ENCODE measurements at places on chromosomes 6 and 20.

GRCh38 chr6:114524081-114524480, 181.3 kb upstream of the HS3ST5 start:
- no peak for DNase-seq

DNA sequence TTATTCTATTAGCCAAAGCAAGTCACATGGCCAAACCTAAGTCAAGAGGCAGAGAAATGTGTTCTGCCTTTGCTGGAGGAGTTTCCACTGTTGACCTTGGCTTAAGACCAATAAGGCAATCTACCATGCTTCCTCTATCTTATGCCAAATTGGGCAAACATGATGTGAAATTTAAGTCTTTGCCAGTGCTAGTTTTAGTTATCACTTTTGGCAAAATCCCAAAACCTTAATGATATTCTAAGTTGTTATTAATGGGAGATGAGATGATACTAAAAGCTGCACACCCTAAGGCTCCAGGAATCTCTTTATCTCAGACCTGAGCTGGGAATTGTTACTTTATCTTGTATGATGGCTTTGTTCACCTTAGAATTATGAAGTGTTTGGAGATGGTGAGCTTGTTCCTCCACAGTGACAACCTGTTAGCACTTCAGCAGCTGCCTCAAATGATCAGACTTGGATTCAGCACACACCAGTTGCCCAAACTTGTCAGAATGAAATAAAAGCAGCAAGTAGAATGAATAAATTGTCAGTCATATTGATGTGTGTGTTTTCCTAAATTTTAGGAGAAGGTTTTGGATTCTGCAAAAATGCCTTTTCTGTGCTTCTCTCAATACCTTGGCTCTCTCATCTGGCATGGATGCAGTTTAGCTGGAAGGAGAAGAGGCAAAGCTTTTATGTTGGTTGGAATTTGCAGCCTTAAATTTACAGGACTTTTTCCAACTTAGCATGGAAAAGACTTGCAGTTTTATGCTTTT, 49.3 kb downstream of the RIN2 start:
- peak; percentile 67 for DNase-seq

GRCh38 chr20:58691773-58692578, 624 bp upstream of the NPEPL1 start:
- peak; percentile 39 for DNase-seq

GRCh38 chr6:20630136-20630535, 95.9 kb downstream of the CDKAL1 start:
- DNase-seq, result no peak

DNA sequence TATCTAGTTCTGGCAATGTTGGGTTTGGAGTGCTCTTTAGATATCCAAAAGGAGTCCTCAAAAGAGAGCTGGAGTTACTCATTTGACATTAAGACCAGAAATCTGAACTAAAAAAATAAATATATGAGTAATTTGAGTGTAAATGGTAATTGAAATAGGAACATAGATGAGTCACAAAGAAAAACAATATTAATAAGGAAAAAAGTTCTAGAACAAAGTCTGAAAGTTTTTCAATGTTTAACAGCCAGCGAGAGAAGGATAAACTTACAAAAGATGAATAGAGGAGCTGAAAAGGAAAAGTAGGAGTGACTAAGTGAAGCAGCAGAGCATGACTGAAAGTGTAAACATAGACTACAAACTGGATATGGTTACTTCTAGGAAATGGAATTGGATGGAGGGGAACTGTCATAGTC, 46.8 kb downstream of the EPM2A start:
- peak; percentile 58 for DNase-seq

DNA sequence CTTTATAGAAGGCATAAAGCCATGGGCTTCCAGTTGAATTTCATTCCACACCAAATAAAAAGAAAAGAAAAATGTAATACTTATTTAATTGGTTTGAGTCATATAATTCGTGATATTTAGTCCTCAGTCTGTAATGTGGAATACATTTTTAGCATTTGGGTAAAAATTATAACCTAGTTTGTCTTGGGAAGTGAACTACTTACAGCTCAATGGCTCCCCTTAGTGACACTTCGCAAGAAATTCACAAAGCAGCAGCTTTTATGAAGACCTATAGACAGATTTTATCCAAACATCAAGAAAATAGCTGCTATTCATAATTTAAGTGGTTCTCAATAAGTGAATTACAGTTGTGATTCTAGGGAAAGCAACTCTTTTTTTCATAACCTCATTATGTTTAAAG, 72.1 kb downstream of the RSPO3 start:
- DNase-seq, result peak; percentile 85

DNA sequence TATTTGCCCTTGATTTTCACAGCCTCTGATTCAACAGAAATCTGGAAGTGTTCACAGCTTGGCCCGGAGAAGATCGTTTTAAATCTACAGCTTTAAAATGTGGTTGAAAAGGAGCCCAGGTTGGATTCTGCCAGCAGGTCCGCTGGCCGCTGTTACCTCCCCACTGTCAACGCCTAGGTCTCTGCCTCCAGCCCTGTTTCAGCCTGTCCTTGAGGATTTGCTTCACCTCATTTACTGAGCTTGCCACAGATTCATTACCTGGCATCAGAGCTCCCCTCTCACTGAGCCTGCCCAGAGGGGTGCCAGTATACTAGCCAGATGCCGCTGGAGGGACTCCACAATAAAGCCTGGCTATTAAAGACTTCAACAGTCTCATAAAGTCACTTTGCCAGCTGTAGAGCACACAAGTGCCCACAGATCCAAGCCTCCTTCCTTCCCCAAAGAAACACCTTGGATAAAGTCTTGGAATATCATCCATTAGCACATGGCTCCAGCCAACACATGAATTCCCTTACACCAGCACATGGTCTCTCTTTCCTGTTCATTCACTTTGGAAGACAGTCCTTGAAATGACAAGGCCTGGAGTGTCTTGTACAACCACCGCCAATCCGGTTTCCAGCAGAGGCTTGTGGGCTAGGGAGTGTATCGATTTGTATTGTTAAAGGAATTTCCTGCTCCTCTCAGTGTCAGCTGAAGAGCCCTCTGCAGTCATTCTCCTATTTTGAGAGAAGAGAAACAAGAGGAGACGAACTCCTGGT, 9.5 kb upstream of the NR2E1 start:
- DNase-seq, result no peak

- DNase-seq, result no peak
Measured at GRCh38 chr6:149474108-149474935, 10.5 kb downstream of the ZC3H12D start.

- no peak for DNase-seq
Measured at GRCh38 chr6:99614430-99615186, 8.0 kb downstream of the PRDM13 start.

DNA sequence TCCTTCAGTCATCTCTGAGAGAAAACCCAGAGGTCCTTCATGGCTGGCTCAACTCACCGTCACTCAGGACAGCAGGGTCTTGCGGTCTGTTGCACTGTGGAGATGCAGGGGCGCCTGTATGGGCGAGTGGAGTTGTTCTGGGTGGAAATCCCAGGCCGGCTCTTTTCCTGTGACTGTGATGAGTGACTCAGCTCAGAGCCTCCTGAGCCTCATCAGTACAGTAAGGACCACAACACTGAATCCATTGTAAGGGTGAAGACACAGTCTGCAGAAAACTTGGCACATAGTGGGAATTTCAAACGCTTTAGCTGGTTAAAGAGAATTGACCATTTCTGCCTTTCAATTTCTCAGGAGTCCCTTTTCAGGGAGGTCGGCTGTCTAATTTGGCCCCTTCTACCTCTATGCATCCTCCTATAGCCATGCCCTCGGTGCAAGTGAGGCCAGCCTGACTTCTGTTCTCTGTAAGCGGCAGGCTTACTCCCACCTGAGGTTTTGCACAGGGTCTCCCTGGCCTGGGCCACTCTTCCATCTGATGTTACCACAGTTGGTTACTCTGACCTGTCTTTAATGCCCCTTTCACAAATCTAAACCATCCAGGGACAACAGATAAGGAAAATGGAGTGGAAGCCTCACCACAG, 35.5 kb upstream of the TBXT start:
- no peak for DNase-seq

DNA sequence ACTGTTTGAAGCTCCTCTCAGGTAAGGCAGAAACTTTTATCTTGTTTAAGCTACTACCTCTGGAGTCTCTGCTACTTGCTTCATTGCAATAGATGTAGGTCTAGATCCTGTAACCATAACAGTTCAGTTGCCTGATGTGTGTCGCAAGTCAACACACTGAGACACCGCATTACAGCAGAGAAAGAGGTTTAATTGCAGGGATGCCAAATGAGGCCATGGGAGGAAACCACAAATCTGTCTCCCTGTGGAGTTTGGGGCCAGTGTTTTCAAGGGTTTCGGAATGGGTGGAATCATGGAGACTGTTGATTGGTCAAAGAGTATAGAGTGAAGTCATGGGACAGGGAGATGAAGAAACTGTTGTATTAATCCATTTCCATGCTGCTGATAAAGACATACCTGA, 57.1 kb upstream of the RBM24 start:
- peak; percentile 59 for DNase-seq

GRCh38 chr20:50555662-50556061, 45.5 kb downstream of the PTPN1 start:
- DNase-seq, result no peak

DNA sequence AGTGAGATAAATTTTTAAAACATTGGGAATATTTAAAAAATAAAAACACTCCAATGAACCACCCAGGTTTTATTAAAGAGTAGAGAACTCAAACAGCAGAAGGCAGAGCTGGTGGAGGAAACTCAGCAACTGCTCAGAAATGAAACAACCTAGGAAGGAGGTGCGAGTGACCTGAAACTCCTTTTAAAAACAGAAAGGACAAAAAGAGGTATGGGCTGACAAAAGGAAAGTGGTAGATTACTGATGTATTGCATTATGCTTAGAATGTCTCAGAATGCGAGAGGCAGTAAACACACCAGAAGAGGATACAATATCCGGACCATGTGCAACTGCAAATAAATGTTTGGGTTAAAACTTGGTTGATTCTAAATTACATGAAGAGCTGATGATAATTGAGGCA, 97.6 kb downstream of the ESR1 start:
- DNase-seq, result no peak

GRCh38 chr6:99189823-99190721, 159.4 kb downstream of the FAXC start:
- no peak for DNase-seq

GRCh38 chr6:130696806-130697205, 130.4 kb upstream of the SMLR1 start:
- DNase-seq, result no peak

- no peak for DNase-seq
Measured at GRCh38 chr6:154359161-154359574, 2.6 kb upstream of the IPCEF1 start.

GRCh38 chr20:20465252-20465651, 97.3 kb downstream of the INSM1 start:
- DNase-seq, result peak; percentile 31

DNA sequence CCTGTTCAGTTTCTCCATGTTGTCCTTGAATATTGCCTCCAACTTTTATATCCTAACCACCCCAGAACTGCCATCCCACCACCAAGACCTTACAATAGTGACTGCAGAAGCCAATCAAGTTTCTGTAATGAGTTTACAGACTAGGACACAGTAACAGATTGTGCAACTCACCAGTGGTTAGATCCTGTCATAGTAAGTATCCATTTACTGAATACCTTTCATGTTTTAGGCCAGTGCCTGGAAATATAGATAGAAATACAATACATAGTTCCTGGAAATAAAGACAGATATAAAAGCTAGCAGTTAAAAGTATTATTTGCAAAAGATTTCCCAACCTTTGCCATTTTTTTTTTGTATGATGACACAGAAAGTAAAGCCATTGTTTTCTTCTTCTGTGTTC, 471.8 kb upstream of the BTBD3 start:
- peak; percentile 81 for DNase-seq

DNA sequence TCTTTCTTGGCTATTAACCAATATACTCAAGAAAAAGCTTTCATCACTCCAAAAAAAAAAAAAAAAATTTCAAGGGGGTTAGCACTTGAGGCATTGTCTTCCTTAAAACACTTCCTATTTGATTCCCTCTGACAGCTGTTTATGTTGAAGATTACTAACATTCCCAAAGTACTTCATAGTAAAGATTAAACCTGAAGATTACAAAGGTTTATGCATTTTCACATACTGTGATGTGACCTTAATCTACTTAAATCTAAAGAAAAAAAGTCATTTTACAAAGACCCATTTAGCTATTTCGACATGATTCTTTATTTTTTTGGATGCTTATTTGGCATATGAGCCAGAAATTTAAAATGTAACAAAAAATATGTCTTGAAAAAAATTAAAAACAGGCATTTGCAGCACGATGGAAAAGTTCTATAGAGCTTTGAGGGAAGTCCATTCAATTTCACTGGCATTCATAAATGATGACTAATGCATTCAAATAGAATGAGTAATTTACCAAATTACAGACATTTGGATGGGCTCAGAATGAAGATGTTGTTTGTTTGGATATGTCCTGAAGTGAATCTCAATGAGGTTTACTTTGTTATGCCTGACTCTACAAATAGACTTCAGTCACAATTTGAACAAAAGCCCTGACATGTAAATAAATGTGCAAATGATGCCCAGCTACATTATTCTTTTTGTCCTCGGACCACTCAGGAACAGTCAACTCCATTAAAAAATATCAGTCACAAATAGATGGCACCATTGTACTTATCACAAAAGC, 674.6 kb upstream of the MARCKS start:
- peak; percentile 86 for DNase-seq

GRCh38 chr20:43959079-43959919, 44.6 kb downstream of the TOX2 start:
- DNase-seq, result no peak

- DNase-seq, result no peak
Measured at GRCh38 chr6:14727494-14728395, 518.1 kb upstream of the JARID2 start.

DNA sequence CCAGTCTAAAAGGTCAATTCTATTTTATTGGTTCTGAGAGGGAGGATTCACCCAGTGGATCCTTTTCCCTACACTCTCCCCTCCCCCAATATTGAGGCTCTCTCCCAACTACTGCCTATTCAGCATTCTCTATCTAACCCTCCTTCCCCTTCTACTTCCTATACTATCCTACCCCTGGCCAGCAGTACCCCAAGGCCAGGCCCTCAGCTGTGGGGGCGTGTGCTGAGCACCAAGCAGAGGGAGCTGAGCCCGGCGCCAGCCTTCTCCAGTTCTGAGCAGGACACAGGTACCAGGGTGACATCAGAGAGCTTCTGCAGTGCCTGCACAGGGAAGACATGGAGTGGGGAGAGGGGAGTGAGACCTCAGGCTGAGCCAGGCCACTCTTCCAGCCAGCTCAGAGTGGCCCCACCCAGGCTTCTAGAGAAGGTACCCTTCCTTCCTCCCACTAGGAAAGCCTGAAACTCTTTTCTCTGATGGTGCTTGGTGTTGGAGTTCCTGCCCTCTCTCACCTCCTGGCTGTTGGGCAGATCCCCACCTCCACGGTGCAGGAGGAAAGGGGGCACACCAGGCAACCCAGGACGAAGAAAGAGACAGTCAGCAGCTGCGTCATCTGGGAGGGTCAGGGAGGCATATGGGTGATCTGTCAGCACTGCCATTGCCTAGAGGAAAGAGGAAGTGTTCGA, 1.9 kb downstream of the DDAH2 start:
- no peak for DNase-seq

DNA sequence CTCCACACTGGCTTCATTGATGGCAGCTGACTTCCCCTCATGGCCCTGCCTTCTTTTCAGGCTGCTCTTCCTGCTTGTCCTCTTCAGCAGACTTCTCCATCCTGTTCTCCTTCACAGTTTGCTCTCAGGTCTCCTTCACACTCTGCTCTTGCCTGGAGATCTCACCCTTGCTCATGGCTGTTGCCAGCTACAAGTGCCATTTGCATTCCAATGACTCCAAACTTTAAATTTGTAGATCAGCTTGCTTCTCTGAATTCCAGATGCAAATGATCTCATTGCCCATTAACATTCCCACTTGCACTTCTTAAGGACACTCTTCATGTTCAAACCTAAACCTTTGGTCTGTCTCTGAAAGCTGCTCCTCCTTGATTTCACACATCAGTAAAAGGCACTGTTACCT, 343.0 kb downstream of the QKI start:
- no peak for DNase-seq
